Liver (tissue), 10 donors: ENCODE measurements at places on chromosomes 11 and 22. TPM values are rescaled to one million over a fixed set of nuclear protein-coding genes. Genes with fewer than 3 reads are reported as not detected.

DNA sequence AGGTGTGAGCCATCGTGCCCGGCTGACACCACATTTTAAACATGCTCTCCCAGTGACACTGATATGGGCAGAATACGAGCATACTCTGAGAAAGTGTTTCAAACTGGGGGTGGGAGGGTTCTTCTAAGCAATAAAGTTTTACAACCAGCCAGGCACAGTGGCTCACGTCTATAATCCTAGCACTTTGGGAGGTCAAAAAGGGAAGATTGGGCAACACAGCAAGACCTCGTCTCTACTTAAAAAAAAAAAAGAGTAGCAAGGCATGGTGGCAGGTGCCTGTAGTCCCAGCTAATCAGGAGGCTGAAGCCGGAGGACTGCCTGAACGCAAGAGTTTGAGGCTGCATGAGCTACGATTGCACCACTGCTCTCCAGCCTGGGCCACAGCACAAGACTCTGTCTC lies 2.2 kb downstream of the GANAB start:
- DNase-seq = no peak

TSGA10IP gene
- total RNA-seq = not detected

CRACR2B gene
- 2.8 TPM for total RNA-seq

GRCh38 chr11:115759622-115760460 lies 255.6 kb upstream of the CADM1 start:
- no peak for DNase-seq

DNA sequence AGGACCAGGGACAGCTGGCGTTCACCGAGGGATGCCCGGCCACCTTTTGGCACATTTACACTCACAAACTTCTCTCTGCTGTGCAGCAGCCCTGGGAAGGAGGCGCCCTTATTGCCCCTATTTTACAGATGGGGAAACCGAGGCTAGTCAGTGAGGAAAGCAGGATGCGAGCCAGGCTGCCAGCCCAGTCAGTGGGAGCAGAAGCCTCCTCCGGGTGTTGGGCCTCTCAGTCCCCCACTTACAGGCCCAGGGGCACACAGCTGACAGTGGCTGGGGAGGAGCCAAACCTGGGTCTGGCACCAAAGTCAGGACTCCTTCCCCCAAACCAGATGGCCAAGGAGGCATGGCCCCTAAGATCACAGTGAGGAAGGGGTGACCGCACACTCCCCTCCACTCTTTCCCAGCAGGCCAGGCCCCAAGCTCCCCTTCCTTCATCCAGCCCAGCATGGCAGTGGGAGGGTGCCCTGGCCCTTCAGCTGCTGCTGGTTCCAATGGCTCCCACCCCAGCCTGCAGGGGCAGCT lies 121.4 kb upstream of the ANO1 start:
- DNase-seq = no peak

SEZ6L gene
- 0.70 TPM for total RNA-seq

- DNase-seq = no peak
These were observed 114.0 kb downstream of the FAM76B start for GRCh38 chr11:95675585-95675984.

DNA sequence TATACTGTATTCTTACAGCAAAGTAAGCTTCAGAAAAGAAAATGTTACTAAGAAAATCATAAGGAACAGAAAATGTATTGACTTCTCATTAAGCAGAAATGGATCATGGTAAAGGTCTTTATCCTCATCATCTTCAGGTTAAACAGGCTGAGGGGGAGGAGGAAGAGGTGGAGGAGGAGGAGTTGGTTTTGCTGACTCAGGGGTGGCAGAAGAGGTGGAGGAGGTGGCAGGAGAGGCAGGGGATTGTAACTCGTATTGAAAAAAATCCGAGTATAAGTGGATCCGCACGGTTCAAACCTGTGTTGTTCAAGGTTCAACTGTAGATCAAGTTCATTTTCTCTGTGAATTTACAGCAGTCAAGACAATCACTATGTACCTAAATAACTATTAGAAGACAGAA lies 13.0 kb downstream of the GLB1L3 start:
- no peak for DNase-seq

GRCh38 chr11:34318111-34319037 lies 39.4 kb downstream of the ABTB2 start:
- no peak for DNase-seq

- DNase-seq = no peak
These were observed 131.0 kb downstream of the ELP4 start for GRCh38 chr11:31640611-31641010.

DNA sequence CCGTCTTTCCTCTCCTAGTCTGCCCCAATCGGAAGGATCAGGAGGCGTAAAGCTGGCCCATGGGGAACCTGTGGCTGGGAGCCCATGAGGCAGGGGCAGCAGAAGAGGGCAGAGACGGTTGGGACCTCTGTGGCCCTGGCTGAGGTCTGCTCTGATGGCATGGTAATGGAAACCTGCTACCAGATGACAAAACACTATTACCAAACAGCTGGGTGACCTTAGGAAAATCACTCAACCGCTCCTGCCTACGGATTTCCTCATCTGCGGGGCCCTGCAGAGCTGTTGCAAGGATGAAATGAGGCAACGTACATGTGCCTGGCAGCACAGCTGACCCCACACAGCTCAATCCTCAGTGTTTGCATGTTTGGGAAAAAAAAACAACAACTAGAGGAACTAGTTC lies 4.6 kb downstream of the AP5B1 start:
- no peak for DNase-seq

- DNase-seq = no peak
These were observed 13.4 kb downstream of the PACSIN2 start for GRCh38 chr22:43001271-43002201.

DNA sequence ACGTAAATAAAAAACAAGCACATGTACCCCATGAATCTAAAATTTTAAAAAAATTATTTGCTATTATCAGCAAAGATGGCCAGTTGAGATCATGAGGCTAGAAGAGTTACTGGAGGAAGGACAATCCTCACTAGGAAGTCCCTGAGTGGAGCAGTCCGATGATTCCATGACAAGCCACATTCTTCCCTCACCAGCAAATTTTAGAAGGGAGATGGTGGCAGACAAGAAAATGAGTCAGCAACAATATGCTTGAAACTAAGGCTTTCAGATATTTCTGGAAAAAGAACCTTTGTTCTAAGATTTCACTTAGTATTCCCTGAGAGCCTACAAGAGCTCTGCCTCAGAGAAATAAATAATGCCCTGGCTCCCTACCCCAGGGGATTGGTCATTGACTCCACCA lies 34.9 kb downstream of the P4HA3 start:
- no peak for DNase-seq

DNA sequence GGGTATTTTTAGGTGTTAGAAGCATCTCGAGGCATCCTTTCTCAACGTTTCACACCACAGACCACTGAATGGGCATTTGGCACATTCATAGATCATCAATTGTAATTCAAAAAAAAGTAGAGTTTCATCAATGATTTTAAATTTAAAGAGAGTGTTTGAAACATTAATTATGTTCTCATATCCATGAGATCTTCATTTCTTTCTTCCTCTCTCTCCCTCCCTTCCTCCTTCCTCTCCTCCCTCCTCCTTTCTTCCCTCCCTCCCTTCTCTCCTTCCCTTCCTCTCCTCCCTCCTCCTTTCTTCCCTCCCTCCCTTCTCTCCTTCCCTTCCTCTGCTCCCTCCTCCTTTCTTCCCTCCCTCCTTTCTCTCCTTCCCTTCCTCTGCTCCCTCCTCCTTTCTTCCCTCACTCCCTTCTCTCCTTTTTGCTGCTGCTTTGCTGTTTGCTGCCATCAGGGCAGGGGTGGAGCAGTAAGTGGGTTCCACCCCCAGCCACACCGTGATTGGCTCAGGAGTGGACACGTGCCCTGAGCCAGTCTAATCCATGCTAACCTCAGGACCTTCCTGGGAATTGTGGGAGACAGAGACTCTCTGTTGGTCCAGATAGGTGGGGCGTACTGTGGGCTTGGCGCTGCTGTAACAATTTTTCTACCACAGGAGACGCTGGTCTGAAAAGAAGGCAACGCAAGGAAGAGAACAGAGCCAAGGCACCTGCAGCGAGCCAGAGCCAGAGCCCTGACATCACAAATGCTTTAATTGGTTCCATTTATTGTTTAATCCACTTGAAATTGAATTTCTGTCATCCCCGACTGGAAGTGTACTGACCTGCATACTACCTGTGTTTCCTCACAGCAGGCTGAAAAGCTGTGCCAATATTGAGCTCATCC lies 33.7 kb upstream of the APOBEC3A start:
- no peak for DNase-seq

MPEG1 gene
- total RNA-seq = 27.2 TPM

DNA sequence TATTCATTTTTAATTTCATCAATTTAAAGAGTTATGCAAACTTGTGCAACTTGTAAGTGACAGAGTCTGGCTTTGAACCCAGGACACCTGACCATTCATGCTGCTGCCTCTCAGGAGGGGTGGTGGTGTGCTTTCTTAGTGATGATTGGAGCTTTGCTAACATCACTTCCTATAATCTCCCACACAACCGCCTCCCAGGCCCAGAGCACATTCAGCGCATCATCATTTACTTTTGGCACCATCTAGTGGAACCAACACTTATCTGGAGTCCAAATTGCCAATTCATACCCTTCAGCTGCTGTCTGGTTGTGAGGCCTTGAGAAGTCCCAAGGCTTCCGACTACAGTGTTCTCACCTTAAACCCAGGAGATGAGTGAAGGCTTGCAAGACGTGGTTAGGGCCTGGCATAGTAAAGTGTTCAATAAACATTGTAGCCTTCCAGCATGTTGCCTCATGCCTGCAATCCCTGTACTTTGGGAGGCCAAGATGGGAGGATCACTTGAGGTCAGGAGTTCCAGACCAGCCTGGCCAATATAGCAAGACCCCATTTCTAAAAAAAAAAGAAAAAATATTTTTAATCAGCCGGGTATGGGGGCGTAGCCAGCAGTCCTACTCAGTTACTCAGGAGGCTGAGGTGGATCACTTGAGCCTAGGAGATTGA lies 1.1 kb upstream of the TTLL1 start:
- no peak for DNase-seq

DNA sequence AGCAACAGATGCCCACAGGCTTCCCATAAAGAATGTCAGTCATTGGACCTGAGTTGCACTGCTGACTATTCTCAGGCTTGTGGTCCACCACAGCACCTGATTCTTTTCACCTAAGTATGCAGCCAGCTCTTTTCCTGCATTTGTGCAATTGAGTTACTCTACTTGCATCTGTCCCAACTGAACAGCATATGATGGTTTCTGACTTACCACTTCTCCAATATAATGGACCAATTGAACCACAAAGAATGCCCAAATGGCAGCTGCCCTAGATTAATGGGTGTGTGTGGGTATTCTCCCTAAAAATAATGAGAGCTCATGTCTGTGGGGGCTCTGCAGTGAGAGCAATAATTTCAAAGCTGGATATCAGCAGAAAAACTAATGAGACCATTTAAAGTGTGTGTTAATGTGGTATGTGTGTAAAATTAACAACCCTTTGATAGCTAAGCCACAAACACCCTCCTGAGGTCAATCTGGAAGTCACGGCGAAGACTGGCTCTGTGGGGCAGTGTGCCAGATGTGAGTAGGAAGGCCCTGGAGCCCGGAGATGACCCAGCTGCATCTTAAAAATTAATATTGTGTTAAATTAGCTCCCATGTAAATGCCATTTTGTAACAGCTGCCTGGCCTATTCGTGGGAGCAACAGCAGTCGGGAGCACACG lies 43.8 kb downstream of the SC5D start:
- DNase-seq = no peak

GRCh38 chr11:19183646-19184045 lies 18.1 kb downstream of the CSRP3 start:
- no peak for DNase-seq

CALCA gene
- 14.3 TPM for total RNA-seq

DNA sequence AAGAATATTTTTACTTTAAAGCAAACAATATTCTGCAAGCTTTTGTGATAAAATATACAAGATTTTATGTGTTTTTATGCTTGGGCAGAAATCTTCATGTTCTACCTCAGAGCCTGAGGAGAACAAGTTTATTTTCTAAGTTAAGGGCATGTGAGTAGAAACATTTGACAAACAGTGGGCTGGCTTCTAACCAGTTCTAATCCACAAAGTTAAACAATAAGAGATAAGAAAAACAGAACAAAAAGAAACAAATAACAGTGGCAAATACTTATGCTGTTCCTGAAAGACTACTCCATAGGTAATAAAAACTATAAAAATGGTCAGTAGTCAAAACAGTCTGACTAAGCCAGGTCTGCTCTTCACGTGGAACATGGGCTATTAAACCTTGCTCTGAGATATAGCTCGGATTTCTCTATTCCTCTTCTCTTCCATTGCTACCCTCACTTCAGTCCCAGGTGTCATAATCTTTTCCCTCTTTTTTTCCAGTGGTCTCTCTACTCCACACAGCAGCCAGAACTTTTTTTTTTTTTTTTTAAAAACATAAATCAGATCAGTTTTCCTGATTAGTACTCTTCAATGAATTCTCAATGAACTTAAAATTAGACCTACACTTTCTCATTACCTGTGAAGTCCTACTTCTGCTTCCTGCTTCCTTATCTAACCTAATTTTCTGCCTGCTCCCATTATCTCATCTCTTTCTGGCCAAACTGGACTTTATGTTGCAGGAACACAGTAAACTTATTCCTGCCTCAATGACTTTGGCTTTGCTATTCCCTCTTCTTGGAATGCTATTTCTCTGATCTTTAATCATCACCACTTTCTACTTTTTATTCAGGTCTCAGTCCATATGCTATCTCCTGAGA lies 671.1 kb upstream of the CCDC90B start:
- no peak for DNase-seq

- no peak for DNase-seq
These were observed 74.5 kb upstream of the PICALM start for GRCh38 chr11:86143087-86144030.

IGLL1 gene
- not detected for total RNA-seq

DNA sequence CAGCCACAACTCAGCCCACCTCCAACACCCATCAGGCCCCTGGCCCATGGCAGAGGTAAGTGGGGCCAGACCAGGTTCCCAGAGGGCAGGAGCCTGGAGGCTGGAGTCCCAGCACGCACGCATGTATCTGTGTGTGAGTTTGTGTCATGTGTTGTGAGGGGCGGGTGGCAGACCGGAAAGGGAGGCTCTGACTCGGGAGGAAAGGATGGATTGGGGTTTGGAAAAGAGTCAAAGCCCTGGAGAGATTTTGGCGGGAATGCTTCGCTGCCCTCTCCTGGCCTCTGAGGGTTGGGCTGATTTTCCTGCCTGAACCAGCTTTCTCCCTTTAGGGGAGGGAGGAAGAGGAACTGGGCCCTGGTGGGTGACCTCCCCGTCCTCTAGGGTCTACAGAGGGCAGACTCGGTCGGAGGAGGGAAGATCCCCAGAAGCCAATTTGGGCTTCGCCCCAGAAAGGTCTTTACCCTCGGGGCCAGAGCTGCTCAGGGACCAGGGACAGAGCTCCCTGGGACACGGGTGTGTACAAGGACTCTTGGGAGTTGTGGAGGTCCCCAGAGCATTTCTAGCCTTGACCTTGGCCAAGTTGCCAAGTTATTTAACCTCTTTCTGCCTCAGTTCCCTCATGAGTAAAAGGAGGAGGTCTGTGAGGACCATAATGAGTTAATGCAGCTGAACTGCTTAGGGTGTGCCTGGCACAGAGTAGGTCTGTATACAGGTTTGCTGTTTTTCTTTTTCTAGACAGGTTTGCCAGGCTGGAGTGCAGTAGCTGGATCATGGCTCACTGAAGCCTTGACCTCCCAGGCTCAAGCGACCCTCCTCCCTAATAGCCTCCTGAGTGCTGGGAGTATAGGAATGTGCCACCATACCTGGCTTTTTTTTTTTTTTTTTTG lies 6.9 kb downstream of the C11orf68 start:
- DNase-seq = no peak
